NCI-H460 (cell line): ENCODE measurements at places on chromosomes 6 and 20. TPM values are rescaled to one million over a fixed set of nuclear protein-coding genes. Genes with fewer than 3 reads are reported as not detected.

Gene MMP24
- total RNA-seq, result 0.05 TPM in 1 of 2 replicates, not detected in the other

Gene MUCL3
- 0.15 TPM in 1 of 2 replicates, not detected in the other for total RNA-seq

Gene UNC93A
- not detected in 2 replicates for total RNA-seq

Gene TTLL9
- total RNA-seq, result not detected in 2 replicates

Gene CCN2
- total RNA-seq, result 74.9 and 112 TPM in 2 replicates
